ENCODE measurements at places on chromosomes 3 and 15.

GRCh38 chr15:93217343-93217742 lies 128.3 kb upstream of the RGMA start:
- DNase-seq = no peak

DNA sequence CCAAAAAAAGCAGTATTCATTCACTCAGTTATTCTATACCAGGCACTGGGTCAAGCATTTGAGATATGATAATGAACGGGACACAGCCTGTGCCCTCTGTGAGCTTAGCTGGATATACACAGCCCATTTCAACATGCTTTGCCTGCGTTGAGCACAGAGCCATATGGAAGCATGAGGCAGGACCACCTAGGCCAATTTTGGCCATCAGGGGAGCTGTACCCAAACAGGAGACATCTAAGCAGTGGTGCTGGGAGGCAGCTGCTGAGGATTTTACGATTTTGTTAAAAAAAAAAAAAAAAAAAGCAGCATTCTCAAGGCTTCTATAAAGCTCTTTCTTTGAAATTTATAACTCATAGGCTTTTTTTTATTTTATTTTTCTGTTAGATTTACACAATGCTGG lies 87.2 kb upstream of the SLC2A2 start:
- DNase-seq = no peak

GRCh38 chr15:24008476-24008875 lies 321.4 kb upstream of the NDN start:
- no peak for DNase-seq

DNA sequence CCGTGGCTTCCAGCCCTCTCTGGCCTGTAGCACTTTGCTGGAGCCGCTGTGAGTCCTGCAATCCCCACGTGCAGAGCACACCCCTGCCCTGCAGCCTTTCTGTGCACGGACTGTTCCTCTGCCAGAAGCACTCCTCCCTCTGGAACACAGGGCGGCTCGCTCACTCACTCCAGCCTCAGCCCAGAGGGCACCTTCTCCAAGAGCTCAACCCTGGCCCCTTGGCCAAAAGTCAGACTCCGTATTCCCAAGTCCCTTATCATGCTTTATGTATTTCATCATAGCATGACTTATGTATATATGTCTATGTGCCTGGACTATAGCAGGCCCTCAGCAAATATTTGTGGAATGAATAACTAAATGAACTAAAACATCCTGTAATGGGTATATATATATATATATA lies 63.2 kb downstream of the ASB7 start:
- no peak for DNase-seq

DNA sequence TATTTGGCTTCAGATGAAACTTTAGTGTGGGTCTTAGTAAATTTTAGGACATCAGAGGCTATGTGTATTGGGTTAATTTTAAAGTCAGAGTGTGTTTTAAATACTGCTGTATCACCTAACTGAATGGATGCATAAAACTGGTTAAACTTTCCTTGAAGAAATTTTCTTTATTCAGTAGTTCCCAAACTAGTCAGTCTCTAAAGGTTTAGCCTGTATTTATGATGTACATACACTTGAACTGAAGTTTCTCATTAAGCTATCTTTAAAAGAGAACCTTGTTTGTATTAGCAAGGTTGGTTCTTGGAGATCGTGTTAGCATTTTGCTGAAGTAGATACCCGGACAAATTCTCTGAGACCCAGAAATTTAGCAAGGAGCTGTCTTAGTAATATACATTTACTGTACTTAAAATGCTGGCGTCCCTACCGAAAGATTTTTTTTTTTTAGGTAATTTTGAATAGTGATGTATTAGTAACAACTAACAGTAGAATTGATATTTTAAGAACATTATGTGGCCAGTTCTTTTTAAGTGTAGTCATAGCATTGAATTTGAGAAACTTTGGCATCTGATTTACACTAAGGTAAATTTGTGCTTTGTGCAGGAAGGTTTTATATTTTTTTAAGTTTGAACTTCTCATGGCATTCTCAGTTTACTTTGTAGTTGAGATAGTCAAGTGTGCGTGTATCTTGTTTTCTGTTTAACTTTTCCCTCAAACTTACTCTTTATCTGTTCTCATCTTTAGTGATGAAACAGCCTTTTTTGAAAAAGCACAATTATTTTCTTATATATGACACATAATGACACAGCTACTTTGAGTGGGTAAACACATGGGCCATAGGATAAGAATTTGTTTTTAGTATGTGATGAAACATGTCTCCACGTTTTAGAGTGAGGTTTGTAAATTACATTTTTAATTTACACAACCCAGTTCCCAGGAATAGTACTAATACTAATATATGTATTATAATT lies 2.9 kb downstream of the DIPK2A start:
- DNase-seq = no peak

- DNase-seq = no peak
These were observed 411.7 kb upstream of the RORA start for GRCh38 chr15:61640756-61641155.

GRCh38 chr3:106805625-106806024 lies 571.6 kb upstream of the CCDC54 start:
- DNase-seq = no peak

DNA sequence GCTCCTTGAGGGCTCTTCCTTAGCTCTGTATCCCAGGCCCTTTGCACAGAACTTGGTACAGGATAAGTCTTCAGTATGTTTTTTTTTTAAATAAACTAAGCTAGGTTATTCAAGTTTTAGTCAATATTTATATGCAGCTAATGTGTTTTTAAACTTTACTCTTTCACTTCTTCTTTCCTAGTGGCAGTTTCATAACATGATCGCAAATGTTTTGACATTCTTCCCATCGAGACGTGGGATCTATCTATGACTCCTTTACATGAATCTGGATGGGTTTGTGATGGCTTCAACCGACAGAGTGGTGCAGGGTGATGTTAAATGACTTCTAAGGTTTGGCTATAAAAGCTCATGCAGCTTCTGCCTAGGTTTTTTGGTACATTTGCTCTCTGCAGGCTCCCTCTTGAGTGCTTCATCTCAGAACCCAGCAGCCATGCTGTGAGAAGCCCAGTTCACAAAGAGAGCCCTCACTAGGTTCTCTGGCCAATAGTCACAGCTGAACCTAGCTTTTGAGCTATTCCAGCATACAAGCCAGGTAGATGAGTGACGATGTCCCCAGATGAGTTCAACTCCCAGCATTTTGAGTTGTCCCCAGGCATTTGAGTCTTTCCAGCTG lies 13.5 kb upstream of the MECOM start:
- DNase-seq = no peak
